ENCODE measurements at places on chromosomes 12 and 14. TPM values are rescaled to one million over a fixed set of nuclear protein-coding genes. Genes with fewer than 3 reads are reported as not detected.

GRCh38 chr12:89856431-89856830 is 147.8 kb upstream of the ATP2B1 start:
- H3K27ac ChIP-seq, result no peak overlapping the region
- H3K4me1 ChIP-seq, result no peaks in the 10 kb centered on the region
- H3K36me3 ChIP-seq, result no peaks in the 10 kb centered on the region
- DNase-seq, result no peak
- H3K4me3 ChIP-seq, result no peak overlapping the region
- no peaks in the 10 kb centered on the region for H3K27me3 ChIP-seq

- H3K4me3 ChIP-seq, result no peak overlapping the region
- no peak for DNase-seq
- no peaks in the 10 kb centered on the region for H3K36me3 ChIP-seq
- H3K27ac ChIP-seq, result no peak overlapping the region
- H3K4me1 ChIP-seq, result no peaks in the 10 kb centered on the region
- H3K27me3 ChIP-seq, result no peaks in the 10 kb centered on the region
Observed at GRCh38 chr14:72366619-72367018, 434.4 kb downstream of the RGS6 start.

DNA sequence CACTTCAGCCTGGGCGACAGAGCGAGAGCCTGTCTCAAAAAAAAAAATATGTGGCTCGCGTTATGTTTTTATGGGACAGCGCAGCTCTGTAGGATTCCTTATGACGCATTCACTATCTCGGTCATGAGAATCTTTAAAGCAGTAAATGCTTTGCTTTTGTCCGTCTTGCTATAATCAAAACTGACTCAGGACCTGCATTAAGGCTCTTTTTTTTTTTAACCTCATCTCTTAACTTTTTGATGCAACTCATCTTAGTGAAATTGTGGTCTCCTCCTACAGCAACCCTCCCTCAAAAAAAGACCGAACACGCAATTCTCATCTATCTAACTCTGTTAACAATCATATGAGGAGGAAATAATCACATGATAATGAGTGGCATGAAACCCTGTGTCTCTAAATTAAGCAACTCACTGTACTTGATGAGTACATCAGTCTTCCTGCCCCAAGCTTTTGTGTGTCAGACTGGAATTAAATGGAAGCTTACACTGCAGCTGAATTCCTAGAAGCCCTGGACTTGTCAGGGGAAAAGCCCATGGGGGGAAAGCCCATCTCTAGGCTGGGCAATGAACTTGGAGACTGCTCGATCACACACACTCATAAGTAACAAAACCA is 4.3 kb downstream of the P2RX4 start:
- H3K4me3 ChIP-seq, result no peak overlapping the region
- no peaks in the 10 kb centered on the region for H3K36me3 ChIP-seq
- H3K27ac ChIP-seq, result peak overlapping the region; percentile 23
- no peaks in the 10 kb centered on the region for H3K27me3 ChIP-seq
- DNase-seq, result no peak

GRCh38 chr14:42070031-42070430 is 463.4 kb downstream of the LRFN5 start:
- H3K4me3 ChIP-seq, result no peak overlapping the region
- H3K27ac ChIP-seq, result no peak overlapping the region
- no peak for DNase-seq
- H3K4me1 ChIP-seq, result no peaks in the 10 kb centered on the region
- no peaks in the 10 kb centered on the region for H3K27me3 ChIP-seq

DNA sequence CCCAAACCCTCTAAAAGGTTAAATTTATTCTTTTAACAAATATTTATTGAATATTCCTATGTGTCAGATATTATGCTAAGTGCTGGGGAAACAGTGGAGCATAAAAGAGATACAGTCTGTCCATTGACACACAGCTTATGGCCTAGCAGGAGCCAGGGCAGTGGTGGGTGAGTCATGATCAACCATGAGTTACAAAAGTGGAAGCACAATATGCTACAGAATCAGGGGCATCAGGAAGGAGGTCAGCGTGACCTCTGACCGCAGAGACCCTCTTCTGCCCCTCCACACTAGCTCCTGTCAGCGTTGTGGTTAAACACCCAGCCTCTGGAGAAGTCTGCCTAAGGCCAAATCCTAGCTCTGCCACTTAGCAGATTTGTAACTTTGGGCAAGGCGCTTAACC is 4.7 kb upstream of the PPP1R1A start:
- H3K4me3 ChIP-seq, result no peak overlapping the region
- H3K36me3 ChIP-seq, result no peaks in the 10 kb centered on the region
- no peaks in the 10 kb centered on the region for H3K27me3 ChIP-seq
- no peaks in the 10 kb centered on the region for H3K4me1 ChIP-seq

DNA sequence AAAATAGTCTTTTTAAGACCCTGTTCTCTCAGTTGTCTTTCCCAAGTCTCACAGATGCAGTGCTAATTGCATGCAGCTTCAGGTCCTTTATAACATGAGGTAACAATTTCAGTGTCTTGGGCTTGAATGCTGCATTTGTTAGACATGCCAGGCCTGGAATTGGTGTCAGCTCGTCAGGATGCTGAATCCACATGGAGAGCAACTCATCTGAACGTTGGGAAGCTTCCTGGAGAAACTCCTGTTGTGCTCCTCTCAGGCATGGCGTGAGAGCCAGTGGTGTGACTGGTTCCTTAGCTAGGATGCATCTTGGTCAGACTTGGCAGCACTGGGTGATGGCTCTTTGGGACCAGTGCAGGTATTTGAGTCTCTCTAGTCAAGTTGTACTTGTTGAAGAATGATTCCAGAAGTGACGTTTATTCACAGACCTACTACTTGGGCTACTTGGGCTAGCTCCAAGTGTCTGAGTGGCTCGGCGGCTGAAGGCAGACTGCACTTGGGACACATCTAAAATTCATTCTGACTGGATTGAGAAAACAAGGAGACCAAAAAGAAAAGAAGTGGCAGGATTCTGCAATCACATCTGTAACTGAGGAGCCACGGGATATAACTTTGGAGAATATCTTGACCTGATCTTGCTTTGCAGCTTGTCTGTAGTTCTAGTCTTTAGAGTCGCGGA is 134.8 kb upstream of the ARHGAP5 start:
- no peaks in the 10 kb centered on the region for H3K27me3 ChIP-seq
- no peaks in the 10 kb centered on the region for H3K36me3 ChIP-seq
- H3K4me1 ChIP-seq, result no peaks in the 10 kb centered on the region
- no peak for DNase-seq
- no peak overlapping the region for H3K27ac ChIP-seq

DNA sequence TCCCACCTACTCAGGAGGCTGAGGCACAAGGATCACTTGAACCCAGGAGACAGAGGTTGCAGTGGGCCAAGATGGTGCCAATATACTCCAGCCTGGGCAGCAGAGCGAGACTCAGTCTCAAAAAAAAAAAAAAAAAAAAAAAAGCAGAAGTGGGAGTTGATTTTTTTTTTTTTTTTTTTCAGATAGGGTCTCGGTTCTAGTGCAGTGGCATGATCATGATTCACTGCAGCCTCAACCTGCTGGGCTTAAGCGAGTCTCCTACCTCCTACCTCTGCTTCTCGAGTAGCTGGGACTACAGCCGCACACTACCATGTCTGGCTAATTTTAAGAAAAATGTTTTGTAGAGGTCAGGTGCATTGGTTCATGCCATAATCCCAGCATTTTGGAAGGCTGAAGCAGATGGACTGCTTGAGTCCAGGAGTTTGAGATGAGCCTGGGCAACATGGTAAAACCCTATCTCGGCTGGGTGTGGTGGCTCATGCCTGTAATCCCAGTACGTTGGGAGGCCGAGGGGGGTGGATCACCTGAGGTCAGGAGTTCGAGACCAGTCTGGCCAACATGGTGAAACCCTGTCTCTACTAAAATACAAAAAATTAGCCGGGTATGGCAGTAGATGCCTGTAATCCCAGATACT is 16.3 kb upstream of the HSP90AA1 start:
- no peak overlapping the region for H3K27ac ChIP-seq
- H3K27me3 ChIP-seq, result no peaks in the 10 kb centered on the region
- no peak overlapping the region for H3K4me3 ChIP-seq

RIN3 gene
- 8.1 TPM for polyA plus RNA-seq

IKBIP gene
- 10.7 TPM for polyA plus RNA-seq

GALNT9 gene
- 0.57 TPM for polyA plus RNA-seq

Data from ovary (tissue), 10 donors.